ENCODE measurements at places on chromosomes 6 and 20.

DNA sequence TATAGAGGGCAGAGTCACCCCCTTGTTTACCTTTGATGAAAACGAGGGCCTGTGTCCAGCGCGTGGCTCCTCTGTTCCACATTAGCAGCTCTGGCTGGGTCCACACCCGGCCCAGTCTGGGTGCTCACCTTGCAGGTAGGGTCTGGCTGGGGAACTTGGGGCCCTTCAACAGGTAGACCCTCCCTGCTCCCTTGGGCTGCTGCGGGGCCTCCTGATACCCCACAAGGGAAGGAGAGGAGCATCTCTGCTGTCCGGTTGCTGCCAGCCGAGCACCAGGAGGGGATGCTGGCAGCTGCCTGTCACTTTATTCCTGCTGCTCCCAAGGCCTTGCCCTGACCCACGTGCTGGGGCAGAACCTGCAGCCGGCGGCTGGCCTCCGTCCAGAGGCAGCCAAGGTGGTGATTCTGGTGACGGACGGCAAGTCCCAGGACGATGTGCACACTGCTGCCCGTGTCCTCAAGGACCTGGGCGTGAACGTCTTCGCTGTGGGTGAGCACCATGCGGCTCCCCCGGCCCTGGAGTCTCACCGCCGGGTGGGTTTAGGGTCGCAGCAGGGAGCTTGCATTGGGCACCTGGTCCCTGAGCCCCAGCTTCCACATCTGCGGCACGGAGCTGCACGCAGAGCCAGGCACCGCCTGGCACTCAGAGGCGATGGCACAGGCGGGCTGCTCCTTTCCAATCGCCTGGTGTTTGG is 15.4 kb downstream of the COL20A1 start:
- no peak for DNase-seq

DNA sequence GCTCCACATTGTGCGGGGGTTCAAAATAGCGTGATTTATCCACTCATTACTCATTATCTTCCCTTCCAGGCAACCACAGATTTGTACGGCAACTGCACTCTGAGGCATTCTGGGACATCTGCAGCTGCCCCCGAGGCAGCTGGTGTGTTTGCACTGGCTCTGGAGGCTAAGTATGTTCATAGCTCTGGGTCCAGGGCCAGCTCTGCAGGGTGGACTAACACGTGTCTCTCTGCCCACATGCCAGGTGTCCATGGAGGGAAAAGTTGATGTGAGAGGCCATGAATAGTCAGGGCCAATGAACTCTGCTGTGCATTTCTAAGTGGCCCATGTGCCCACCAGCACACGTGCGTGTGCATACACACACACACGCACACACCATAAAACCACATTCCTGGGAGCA is 74.9 kb downstream of the BFSP1 start:
- DNase-seq: no peak

GRCh38 chr6:116682334-116682712 is 1.3 kb downstream of the KPNA5 start:
- DNase-seq: peak; percentile 8

DNA sequence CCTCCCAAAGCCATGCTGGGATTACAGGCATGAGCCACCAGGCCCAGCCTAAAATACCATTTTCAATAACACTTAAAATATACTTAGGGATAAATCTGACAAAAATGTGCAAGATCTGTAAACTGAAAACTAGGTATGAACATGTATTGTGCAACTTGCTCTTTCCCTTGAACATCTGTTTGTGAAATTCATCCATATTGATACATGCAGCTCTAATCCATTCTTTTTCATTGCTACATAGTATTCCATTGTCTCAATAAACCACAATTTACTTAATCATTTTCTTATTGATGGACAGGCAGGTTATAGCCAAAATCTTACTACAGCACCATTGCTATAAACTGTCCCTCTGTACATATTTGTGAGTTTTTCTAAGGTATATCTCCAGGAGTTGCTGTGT is 4.7 kb upstream of the SLC22A16 start:
- no peak for DNase-seq

DNA sequence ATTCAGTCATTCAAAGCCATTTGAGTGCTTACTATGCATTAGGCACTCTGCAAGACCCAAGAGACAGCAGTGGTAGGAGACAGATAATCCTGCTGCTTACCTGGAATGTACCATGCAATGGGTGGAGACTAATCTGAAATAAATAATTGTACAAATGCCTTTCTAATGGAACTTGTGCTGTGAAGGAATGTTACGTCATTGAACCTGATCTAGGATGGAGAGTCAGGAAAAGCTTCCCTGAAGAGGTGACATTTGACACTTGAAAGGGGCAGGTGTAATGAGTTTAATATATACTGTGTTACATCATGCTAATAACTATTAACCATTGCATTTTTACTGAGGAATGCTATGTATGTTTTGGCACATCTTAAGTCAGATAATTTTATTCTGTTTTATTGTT is 491.0 kb upstream of the FLRT3 start:
- DNase-seq: no peak

- peak; percentile 60 for DNase-seq
Measured at GRCh38 chr6:33207552-33208090, 679 bp upstream of the RING1 start.

GRCh38 chr6:161237176-161237575 is 36.7 kb downstream of the AGPAT4 start:
- no peak for DNase-seq

DNA sequence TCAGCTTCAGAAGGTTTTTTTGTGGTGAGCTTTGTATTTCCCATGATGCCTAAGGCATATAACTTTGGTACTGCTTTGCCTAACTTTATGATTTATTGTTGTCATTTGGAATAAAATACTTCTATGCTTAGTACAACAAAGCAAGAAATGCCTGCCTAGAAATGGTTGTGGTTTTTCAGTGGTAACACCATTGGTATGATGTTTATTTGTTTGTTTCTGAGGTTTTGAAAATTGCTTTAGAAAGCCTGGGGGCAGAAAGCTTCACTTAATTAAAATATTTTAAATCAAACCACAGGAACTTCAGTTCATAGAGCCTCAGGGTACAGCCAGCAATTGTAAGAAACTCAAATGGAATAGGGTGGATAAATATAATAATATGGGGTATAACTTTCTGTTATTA is 351.2 kb upstream of the MAP3K7 start:
- DNase-seq: no peak

- no peak for DNase-seq
Measured at GRCh38 chr6:47724300-47724699, 25.9 kb downstream of the ADGRF4 start.

Data from Calu3 (cell line).